ENCODE measurements at places on chromosomes 12 and 14.

GRCh38 chr12:601976-602699 lies 61.1 kb downstream of the NINJ2 start:
- no peak for DNase-seq

DNA sequence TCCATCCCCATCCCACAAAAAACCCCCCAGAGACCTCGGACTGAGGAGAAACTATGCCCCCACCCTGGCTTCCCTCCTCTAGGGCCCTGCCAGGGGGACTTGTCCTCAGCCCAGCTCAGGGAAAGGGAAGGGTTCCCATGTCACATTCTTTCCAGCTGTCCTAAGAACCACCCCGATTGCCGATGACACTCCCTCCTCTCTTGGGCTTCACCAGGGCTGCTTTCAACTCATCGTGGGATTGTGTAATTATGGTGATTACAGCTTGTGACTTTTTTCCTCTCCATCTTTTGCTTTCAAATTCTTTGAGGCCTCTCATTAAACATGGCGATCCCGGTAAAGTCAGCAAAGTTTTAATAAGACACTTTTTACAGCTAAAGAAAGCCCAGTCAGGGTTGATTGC lies 344.0 kb downstream of the DPF3 start:
- no peak for DNase-seq

- no peak for DNase-seq
Observed at GRCh38 chr12:91249054-91249453, 66.4 kb upstream of the DCN start.

GRCh38 chr14:94145902-94146527 lies 16.6 kb upstream of the IFI27L2 start:
- DNase-seq: no peak

GRCh38 chr12:12586879-12587675 lies 24.4 kb upstream of the DUSP16 start:
- no peak for DNase-seq

GRCh38 chr14:61460718-61461611 lies 139.6 kb downstream of the PRKCH start:
- no peak for DNase-seq

DNA sequence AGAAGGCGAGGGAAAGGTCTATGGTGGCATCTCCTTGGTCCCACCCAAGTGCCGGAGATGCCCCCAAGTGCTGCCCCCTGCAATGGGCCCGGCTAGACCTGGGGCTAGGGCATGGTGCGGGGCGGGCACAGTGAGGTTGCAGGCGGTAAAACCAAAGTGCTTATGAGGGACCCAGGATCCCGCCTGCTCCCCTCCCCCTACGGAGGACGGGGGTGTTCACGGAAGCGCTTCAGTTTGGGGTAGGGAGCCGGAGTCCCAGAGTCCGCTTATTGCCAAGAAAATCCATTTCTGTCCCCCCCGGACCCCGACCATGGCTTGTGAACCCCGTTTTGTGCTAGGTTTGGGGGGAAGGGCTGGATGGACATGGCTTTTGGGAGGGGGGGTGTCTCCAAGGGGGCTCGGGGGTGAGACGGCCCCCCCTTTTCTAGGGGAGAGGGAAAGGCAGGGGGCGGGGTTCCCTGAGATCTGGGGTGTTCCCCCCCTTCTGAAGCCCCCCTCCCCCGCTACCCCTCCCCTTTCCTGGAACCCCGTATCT lies 5.4 kb upstream of the GPR84 start:
- no peak for DNase-seq

DNA sequence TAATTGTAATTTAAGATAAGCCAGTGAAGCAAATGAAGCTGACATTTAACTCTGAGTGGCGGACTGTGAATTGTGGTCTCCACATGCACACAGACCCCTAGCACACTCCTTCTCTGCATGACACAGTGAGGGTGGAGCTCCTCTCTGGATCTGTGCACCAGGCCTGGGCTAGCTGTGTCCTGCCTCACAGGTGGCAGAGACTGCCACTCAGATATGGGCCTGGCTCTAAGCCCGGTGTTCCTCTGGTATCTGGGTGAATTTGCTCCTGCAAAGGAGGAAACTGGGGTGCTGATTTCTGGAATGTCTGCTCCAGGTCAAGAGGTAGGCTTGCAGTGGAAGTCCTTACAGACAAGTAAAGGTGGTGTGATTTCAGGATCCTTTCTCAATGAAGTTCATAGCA lies 282.4 kb downstream of the FOXN3 start:
- DNase-seq: no peak

- no peak for DNase-seq
Observed at GRCh38 chr12:121560392-121561008, 20.3 kb downstream of the KDM2B start.

GRCh38 chr12:25269701-25270100 lies 19.0 kb upstream of the KRAS start:
- DNase-seq: no peak

DNA sequence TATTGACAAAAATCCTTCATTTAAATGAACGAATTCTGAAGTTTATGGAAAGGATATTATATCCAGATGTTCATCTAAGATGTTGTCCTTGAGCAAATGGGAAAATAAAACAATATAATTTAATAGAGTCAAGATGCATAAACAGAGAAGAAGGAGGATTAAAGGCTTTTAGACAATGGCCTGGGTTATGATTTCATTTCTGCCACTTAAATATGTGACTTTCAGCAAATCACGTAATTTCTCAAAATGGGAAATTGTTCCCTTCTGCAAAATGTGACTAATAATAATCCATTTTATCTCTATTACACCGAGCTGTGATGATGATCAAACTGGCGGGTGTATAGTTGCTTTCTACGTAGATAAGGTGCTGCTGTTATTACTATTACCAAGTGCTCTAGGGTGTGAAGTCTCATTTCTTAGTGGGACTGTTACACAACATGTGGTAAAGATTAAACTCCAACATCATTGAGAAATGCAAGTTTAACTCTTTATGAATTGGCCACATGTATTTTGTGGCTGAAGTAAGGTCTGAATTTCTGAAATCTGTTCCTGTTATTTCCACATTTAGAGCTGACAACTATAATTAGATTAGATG lies 157.0 kb downstream of the MYRFL start:
- no peak for DNase-seq

GRCh38 chr12:15650399-15651128 lies 138.6 kb downstream of the EPS8 start:
- no peak for DNase-seq

GRCh38 chr14:56199982-56200577 lies 81.9 kb downstream of the PELI2 start:
- DNase-seq: no peak

DNA sequence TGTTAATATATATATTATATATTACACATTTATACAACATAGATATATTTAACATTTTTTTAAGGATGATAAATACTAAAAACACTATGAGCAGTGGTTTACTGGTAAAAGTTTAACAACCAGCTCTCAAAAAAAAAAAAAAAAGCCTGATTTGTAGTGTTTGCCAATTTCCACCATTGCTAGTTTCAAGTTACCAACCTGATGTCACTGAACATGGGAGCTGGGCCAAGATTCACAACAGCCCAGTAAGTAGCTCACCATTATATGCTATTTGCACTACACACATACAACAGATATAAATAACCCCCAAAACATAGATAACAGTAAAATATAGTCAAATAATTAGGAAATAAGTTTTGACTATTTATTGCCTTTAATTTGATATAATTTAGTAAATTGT lies 28.9 kb upstream of the TMX1 start:
- DNase-seq: no peak

GRCh38 chr12:91561958-91562325 lies 379.3 kb upstream of the DCN start:
- no peak for DNase-seq

- DNase-seq: no peak
Observed at GRCh38 chr12:57775563-57776246, 3.3 kb downstream of the EEF1AKMT3 start.

DNA sequence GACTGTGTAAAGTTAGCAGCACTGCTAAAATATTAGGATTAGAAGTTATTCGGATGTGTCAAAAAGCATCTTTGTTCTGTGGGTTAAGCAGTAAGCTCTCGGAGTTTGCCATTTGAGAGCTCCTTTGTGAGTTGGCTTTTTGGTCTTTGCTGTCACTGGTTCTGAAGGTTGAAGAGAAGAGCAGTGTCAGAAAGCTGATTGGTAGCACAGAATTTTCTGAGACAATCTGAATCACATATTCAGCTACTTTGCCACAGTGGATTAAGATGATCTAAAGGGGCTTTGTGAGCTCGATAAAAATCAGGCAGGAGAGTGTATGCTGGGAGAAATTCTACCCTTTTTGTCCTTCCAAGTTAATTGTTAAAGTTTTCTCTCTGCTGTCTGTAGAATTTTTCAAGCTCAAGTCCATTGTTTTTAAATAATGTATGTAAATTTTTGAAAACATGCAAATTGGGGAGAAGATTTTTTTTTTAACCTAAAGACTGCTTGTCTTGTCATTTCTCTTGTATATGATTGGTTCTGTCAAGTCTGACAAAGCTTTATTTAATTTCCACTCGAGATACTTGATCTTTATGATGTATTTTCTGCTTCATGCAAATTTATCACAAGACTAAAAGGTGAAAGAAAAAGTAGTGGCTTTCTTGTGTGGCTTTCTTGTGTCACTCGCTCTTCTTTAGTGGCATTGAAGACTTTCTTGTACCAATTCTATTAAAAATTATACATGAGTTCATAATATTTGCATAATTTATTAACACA lies 307.3 kb downstream of the EGLN3 start:
- DNase-seq: no peak

DNA sequence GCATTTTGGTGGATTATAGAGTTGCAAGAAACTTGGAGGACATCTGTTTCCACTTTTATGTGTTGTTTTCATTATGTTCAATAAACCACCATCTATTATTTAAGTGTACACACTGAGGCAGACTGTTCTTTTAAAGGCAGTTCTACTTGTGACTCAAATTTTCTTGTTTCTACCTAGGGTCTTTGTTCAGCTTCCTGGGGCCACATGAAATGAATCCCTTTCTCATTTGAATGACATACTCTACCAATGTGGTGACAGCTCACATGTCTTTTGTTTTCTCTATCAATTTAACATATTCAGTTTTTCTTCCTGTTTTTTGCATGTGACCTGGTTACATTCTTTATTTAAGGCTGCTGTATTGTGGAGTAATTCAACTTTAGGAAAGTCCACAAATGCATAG lies 7.9 kb downstream of the SLC16A7 start:
- no peak for DNase-seq

DNA sequence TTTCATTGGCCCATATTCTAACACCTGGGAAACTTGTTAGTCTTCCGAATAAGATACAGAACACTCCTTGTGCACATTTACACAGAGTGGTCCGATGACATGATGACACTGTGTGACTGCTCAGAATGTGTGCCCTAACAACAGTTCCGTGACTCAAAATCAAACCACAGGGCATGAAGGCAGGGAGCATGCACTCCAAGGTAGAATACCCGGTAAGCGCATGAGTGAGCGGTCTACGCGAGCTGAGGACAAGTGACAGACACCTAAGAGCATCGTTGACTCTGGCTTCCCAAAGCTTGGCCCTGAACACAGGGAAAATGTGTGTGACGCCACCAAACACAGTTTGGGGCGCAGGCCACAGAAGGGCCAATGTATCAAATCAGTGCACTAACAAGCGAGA lies 18.6 kb downstream of the CLIP1 start:
- DNase-seq: no peak

- DNase-seq: no peak
Observed at GRCh38 chr14:104933746-104934733, 9.4 kb downstream of the PLD4 start.

DNA sequence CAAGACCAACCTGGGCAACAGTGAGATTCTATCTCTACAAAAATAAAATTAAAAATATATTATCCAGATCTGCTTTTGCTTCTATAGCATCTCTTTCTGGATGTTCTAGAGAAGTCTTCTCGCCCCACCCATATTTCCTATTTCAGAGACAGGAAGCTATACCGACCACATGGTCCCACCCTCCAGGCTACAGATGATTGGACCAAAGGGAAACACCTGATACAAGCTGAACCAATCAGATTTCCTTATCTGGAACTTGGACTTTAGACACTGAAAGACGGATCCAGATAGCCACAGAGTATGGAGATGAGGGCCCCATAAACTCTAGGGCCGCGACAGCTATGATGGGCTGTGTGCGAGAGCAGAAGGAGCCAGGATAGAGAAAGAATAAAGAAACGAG lies 48.7 kb downstream of the CCDC60 start:
- no peak for DNase-seq

- no peak for DNase-seq
Observed at GRCh38 chr12:39000370-39000769, 95.0 kb upstream of the CPNE8 start.

Data from activated CD4-positive, alpha-beta T cell treated with anti-CD3 and anti-CD28 coated beads for 24 hours (primary cell).